ENCODE measurements at places on chromosomes 1 and 21. TPM values are rescaled to one million over a fixed set of nuclear protein-coding genes. Genes with fewer than 3 reads are reported as not detected.

Gene FMO2
- total RNA-seq, result not detected

Gene AMY1A
- not detected for total RNA-seq

GRCh38 chr1:44500181-44501046 lies 95.4 kb downstream of the RNF220 start:
- DNase-seq, result peak; percentile 23

DNA sequence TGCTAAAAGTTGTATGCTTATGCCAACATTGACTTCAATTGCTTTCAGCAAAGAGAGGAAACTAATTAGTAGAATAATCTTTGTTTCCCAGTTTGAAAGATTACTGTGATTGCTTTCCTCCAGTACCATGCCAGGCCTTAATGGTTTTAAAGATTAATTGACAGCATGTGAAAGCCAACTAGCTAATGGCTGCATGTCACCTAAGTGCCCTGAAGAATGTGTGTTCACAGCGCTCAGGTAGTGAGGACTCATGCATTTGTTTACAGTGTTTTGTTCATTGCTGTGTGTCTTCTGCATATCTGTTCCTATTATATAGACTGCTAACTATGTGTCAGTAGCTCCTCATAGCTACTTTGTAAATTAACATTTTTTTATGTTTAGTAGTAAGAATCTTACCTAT lies 335.6 kb downstream of the LRRIQ3 start:
- DNase-seq, result no peak

- DNase-seq, result no peak
Measured at GRCh38 chr1:20351911-20352701, 61.4 kb downstream of the VWA5B1 start.

DNA sequence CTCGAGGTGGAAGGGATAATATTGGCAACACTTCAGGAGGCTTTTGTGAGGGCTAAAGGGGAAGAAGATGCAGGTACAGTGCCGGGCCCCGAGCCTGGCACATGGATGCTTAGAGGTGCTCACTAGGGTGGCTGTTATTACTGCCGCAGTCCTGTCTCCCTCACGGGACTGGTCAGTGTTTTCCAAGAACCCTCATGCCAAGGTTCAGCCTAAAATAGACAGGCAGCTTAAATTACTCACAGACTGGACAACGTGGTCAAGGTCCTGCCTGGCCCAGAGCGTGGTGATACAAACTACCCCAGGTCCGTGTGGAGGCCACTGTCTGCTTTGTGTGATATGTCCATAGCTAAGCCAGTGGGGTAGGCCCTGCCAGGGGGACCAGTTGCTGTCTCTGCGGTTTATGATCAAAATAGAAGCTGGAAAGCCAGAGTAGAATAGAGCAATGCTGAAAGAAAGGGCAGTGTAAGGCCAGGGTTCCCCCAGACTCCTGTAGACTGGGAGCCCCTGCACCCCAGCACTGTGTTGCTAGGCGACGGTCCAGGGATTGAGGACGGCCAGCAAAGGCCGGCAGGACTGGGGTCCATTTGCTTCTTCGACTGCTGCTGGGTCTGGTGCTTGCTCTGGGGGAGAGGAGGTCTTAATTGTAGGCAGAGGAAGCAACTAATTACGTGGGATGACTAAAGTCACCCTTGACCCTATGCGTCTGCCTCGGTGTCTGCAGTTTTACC lies 36.1 kb downstream of the ELAPOR1 start:
- DNase-seq, result no peak

DNA sequence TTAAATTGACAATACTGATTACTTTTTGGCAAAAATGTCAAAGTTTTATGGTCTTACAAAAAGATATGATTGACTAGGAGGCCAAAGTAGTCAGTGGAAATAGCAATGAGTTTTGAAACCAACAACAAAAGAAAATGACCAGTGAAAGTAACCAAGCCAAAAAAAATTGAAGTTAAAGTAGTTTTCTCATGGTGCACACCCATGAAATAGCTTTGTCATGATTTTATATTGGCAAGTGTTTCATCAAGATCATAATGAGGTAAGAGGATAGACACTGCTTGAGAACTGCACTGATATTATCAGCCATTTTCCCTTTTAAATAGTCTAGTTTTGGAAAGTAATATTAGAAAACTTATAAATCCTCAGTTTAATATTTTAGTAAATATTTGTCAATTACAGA lies 206.2 kb upstream of the ADAMTS5 start:
- DNase-seq, result no peak

All from PC-3 (cell line).